ENCODE measurements at places on chromosomes 16 and 17.

DNA sequence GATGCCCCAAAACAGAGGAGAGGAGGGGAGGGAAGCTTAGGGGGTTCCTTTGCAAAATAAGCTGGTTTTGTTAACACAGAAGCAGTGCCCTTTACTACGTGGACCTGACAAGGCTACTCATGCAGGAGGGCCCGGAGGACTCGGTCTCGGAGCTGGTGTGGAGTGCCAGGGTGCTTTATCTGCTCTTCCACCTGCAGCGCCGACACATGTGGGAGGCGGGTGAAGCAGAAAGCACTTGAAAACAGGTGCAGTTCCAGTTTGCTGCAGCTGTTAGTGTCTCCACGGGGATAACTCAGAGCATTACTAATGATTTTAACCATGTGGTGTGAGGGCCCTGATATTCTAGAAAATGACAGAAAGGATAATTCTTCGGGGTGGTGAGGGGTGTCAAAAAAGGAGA, 35.0 kb upstream of the MNT start:
- no peak for DNase-seq

DNA sequence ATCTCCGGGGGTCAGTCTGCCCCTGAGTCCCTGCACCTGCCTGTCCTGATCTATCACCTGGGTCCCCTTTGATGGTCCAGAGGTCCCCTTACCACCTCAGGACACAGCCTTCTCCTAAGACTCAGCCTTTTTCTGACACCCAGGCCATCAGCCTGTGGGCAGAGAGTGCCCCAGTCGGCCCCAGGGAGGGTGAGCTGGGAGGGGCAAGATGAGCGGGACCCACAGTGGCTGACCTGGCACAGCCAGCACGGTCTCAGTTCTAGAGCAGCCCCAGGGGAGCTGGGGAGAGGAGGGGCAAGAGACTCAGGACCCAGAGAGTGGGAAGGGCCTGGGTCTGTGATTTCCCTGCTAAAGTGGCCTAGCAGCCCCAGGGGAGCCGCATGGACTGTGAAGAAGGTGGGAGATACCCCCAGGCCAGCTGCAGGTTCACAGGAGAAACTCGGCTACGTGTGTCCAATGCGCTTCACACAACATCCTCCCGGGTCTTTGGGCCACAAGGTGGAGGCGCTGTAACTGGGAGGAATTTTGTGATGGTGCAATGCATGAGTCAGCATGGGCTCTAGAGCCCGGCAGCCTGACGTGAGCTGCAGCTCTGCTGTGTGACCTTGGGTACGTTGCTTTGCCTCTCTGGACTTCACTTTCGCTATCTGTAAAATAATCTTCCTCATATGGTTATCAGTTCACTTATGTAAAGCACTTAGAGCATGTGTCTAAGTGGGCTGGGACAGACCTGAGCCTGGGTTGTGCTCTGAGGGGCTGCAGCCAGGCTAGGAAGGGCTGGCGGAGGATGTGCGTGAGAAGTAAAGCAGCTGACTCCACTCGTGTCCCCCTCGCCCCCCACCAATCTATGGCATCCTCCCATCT, 67.2 kb upstream of the LHX1 start:
- DNase-seq: peak; percentile 4

DNA sequence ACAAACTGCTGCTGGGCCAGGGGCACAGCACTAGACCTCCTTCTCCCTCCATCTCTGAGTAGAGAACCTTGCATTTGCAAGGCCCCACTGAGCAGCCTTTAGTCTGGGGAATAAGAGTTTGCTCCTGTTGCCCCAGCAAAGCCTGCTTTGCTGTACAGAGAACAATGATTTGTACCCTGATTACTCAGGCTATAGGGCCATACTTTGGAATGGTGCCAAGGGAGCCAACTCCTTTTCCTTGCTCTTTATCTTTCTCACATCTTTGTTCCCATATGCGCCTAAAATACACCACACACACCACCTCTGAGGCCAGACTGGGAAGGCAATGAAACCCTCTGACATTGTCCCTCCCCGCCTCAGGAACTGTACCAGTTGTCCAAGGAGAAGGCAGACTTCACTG, 21.2 kb downstream of the LIG3 start:
- no peak for DNase-seq

- no peak for DNase-seq
Observed at GRCh38 chr17:45374501-45374900, 57.7 kb upstream of the MAP3K14 start.

- no peak for DNase-seq
Observed at GRCh38 chr16:86366481-86366880, 143.8 kb upstream of the FOXF1 start.

DNA sequence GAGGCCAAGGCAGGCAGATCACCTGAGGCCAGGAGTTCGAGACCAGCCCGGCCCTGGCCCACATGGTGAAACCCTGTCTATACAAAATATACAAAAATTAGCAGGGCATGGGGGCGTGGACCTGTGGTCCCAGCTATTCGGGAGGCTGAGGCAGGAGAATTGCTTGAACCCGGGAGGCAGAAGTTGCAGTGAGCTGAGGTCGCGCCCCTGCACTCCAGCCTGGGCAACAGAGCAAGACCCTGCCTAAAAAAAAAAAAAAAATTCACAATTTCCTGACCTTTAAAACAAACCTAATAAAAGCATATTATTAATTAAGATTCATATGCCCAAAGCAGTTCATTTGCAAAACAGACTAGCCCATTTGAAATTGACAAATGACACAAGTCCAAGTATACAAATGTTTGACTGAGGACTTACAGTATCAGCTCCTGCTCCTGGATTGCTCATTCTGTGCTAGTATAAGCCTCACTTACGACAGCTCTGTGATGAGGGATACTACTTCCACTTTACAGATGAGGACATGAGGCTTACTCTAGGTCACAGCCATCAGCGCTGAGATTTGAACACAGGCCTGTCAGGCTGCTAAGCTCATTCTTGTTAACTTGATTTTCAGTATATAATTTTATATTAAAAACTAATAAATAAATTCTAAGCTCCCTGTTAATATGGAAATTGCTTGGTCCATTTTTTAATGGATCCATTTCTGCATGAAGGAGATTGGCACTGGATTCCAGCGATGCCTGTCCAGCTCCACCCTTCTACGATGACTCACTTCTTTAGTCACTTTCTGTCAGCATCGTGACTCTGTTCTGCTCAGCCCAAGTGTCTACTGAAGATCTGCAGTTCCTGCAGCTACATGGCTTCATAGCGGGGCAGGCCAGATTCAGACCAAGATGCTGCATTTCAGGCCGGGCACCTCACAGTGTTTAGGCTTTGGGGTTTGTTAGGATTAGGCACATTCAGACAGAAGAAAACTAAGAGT, 88.2 kb downstream of the WDR59 start:
- DNase-seq: peak; percentile 58

DNA sequence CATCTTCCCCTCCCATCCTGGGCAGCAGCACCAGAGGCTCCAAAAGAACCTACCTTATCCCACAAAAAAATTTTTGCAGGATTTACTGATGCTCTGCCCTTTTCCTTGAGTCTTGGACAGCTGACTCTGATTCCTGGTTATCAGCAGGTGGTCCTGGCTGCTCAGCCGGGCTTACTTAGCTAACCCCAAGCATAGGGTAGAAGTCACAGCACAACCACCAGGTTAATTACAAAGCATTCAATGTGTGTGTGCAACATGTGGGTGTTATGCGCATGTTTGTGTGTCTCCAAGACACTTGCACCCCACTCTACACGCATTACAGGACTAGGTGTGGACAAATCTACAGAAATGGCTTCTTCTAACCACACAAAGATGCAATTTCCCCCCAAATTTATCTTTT, 36.3 kb downstream of the PECAM1 start:
- DNase-seq: no peak

- no peak for DNase-seq
Observed at GRCh38 chr16:57606147-57606846, 22.1 kb upstream of the ADGRG1 start.

DNA sequence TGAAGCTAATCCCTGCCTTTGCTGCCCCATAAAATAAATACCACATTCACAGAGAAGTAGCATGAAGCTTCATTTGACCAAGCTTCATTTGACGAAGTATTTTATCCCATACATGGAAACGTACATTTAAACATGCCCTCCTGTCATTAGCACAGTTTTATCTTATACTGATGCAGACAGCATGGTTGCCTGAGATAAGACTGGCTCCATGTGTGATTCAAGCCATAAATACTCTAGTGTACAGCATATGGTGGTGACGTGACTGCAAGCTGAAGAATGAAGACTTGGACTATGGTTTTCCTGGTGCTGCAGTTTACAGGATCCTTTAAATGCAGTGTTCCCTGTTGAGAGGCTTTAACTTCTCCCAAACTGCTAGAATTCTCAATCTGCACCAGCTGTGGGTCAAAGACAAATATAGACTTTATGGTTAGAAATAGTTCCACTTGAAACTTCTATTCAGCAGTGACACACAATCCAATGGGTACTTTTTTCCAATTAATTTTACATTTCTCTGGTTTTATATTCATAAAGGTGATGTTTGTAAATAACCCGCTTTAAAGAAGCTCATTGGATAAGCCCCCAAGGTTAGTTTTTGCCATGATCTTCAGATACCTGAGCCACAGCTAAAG, 64.9 kb downstream of the CYB561 start:
- DNase-seq: peak; percentile 50

DNA sequence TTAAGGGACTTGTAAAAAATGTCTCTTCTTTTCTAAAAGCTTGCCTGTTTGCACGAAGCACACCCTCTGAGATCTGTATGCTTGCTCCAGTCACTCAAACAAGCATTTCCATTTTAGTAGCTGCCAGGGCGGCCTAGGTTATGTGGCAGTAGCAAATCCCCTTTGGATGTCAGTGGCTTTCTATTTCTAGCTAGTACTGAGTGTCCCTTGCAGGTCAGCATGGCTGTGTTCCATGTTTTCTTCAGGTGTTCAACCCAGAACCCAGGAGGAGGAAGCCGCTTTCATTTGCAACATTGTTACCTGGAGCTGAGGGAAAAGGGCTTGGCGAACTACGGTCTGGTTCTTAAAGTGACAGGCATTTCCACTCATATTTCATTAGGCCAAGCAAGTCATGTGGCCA, 36.4 kb downstream of the FOXL1 start:
- DNase-seq: no peak

DNA sequence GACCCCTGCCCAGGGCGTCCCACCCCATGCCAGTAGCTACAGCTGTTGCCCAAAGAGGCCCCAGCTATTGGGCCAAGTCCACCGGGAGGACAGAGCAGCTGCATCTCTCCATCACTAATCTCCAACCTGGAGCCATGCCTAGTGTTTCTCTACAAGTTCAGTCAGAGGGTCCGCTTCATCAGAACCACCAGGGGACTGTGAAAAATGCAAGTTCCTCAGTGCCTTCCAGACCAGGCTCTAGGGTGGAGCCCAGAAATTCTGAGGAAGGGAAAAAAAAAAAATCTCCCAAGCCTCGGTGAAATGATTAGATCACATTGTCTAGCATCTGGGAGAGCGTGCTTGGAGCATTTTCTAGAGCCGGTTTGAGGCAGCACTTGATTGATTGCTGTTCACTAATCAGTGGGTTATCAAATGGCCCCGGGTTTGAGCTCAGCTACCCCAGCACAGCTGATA, 22.4 kb upstream of the HERPUD1 start:
- peak; percentile 36 for DNase-seq

- no peak for DNase-seq
Observed at GRCh38 chr16:3979070-3979469, 98.6 kb upstream of the CREBBP start.

GRCh38 chr17:12580640-12581039, 85.0 kb upstream of the MYOCD start:
- no peak for DNase-seq

- no peak for DNase-seq
Observed at GRCh38 chr16:14608604-14609003, 21.5 kb downstream of the PARN start.

- DNase-seq: no peak
Observed at GRCh38 chr16:86578061-86578599, at the start of gene FOXL1. FOXL1 (plus strand) TSS chr16:86578549; CDS start chr16:86578724, 175 bp downstream.

GRCh38 chr17:3894911-3895343, 2.1 kb upstream of the CAMKK1 start:
- peak; percentile 31 for DNase-seq

GRCh38 chr16:61332461-61332860, 703.8 kb downstream of the CDH8 start:
- no peak for DNase-seq

GRCh38 chr17:78706271-78706915, 75.7 kb downstream of the CYTH1 start:
- DNase-seq: no peak

DNA sequence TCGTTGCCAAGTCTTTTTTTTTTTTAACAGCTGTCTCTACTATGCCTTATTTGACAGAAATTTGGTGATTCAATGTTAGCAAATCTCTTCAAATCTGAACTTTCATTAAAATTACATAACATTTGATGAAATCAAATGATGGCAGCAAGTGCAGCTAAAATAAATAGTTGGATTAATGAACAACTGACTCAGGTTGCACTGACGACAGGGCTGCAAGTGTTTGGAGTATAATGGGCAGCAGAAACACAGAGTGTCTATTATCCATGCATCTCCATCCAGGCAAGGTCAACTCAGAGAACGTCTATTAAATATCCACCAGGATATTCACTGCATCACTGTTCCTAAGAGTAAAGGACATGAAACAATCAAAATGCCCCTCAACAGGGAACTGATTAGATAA, 109.8 kb downstream of the SLC39A11 start:
- DNase-seq: no peak

- DNase-seq: peak; percentile 99
Observed at GRCh38 chr17:50289991-50290702, 15.9 kb downstream of the TMEM92 start.

DNA sequence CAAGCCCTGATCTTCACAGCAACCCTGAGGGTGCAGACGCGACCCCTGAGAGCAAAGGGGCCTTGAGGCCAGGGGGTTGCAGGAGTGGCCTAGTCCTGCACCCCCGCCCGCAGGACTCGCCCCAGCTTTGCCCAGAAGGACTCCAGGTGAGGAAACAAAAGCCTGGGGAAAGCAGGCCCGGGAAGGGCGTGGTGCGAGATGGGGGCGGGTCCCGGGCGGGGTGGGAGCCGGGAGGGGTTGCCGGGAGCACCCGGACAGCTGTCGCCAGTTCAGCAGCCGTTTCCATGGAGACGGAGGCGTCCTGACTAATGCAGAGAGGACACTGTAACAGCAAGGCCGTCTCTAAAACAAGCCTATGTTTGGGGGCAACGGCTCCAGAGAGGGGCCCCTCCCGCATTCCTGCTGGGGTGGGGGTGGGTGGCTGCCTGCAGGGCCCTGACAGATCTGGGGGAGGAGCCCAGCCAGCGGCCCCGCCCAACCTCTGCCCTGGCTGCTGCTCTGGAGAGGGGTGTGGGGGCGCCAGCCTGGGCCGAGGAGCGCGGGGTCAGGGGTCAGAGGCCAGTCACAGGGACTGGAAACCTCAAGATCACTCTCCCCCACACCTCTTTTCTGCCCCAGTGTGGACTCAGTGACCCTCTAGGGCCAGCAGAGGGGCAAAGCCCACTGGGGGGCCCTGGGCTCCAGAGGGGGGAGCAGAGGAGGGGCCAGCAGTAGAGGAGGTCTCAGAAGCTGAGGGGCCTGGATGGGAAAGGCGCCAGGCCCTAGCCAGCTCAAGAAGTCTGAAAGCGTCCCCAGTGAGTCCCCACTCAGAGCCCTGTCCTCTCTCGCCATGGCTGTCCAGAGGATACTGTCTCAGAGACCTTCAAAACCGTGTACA, 3.1 kb upstream of the TPPP3 start:
- DNase-seq: peak; percentile 81

Measured in AG10803 (cell line).